Right renal pelvis (tissue), 4 donors: ENCODE measurements at places on chromosomes 2 and 18.

- DNase-seq = peak; percentile 34
Measured at GRCh38 chr18:13136056-13136903, 82.3 kb upstream of the LDLRAD4 start.

GRCh38 chr18:62683935-62684334 is 31.4 kb upstream of the PHLPP1 start:
- DNase-seq = no peak

DNA sequence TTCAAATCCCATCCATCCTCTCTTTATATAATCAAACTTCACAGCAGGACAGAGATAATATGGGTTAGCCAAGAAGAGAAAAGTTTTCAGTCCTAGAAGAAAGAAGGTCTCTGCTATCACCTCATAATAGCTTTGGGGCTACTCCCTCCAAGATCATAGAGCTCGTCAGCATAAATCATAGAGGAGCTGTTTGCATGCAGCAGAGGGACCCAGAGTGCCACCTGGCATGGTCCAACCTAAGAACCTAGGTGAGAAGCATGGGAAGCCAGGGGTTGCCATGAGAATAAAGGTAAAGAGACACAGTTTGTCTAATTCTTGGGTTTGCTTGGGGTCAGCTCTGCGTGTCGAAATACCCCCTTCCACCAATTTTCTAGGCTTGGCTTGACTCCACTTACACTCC is 87.1 kb upstream of the CYP1B1 start:
- no peak for DNase-seq

DNA sequence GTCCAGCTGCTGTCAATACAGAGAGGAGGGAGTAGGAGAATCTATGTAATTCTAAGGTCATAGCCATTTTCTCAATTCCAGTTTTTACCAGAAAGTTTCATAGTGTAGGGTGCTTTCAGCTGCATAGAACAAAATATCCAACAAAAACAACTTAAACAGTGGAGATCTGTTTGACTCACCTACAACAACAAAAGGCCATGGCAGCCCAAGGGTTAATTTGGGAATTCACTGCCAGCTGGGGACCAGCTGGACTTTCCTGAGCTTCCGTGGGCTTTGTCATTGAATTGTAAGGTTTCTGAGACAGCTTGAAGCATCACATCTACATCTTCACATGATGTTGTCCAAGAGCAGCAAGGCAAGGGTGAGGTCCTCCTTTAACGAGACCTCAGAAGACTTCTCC is 512.7 kb downstream of the IRS1 start:
- no peak for DNase-seq

DNA sequence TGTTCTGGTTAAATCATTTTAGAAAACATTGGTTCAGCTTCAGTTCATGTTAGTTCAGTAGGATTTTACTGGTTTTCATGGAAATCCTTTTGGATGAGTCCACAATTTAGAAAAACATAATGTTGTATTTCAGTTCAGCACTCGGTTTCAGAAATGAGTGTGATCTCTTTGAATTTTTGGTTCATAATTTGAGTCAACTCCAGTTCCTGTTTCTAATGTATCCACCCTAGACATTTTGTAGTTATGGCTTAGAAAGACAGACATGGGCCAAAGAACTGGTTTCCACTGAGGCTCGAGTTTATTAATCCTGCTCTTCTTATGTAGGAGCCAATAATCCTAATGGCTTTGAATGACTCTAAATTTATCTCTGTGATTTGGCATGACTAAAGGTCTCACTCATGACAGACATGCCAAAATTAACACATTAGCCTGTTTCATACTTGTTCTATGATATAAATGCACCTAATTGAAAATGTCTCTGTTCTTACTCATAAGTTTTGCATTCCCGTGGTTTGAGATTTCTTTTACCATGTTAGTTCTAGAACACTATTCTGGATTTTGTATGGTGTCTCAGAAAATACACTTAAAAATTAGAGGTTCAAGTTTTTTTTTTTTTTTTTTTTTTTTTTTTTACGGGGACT is 82.3 kb upstream of the SPRED2 start:
- no peak for DNase-seq

DNA sequence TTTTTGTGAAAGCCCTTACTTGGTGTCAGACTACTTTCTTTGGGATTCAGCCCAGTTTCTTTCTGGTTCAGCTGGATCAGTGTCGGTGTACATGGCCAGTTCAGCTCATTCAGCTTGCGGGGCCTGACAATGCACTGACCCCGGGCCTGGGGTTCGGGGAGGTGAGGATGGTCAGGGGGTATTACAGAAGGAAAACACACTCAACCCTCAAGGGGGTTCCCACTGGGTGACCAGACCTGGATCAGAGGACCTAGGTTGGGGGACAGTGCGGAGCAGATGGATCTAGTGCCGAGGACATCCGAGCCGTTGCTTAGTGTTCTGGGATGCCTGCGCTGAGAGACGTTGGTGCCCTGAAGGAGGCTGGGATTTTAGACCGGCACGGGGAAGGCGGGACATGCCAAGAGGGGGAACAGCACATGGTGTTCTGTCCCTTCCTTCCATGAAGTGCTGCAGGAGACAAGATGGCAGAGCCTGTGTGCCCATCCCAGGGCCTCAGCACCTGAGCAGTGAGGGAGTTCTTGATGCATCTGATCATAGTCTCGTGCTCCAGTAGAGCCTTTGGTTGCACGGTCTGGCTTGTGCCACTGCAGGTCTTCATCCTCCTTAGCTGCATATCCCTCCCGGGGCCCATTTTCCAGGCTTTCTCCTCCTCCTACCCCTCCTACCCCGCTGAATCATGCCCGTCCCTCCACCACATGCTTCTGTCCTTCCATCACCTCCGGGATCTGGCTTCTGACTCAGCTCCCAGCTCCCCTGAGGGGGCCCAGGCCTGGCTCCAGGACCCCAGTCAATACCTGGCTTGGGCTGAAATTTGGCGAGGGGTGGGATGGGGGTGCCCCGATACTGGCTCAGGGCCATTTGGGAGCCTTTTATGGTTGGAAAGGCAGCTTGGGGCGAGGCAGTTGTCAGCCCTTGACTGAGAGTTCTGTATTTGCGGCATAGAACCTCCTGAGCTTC is 18.0 kb downstream of the SPEG start:
- no peak for DNase-seq

- no peak for DNase-seq
Measured at GRCh38 chr2:127589358-127589757, 53.9 kb downstream of the MYO7B start.

GRCh38 chr2:28117104-28117596 is 226.6 kb downstream of the BABAM2 start:
- DNase-seq = peak; percentile 36

GRCh38 chr2:31397094-31397493 is 17.4 kb downstream of the XDH start:
- DNase-seq = no peak

DNA sequence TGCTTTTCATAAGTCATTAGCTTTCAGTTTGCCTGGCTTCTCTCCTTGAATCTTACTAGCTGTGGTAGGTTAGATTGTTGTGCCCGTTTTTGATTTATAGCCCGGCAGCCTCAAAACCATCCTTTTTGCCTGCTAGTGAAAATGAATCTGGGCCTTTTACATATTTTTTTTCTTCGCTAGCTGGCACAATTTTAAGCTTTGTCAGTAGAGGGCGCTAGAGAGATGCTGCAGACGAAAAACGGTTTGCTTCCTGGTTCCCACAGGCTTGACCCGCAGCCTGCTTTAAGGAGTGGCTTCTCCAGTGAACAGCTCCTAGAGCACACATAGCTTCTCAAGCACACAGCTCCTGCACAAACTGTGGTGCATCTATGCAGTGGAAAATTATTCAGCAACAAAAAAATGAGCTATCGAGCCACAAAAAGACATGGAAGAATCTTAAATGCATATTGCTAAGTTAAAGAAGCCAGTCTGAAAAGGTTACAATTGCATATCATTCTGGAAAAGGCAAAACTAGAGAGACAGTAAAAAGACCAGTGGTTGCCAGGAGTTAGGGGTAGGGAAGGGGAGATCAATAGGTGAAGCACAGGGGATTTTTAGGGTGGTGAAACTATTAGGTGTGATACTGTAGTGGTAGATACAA is 47.9 kb downstream of the E2F6 start:
- no peak for DNase-seq

GRCh38 chr2:110717734-110718133 is 14.6 kb upstream of the ACOXL start:
- DNase-seq = no peak

DNA sequence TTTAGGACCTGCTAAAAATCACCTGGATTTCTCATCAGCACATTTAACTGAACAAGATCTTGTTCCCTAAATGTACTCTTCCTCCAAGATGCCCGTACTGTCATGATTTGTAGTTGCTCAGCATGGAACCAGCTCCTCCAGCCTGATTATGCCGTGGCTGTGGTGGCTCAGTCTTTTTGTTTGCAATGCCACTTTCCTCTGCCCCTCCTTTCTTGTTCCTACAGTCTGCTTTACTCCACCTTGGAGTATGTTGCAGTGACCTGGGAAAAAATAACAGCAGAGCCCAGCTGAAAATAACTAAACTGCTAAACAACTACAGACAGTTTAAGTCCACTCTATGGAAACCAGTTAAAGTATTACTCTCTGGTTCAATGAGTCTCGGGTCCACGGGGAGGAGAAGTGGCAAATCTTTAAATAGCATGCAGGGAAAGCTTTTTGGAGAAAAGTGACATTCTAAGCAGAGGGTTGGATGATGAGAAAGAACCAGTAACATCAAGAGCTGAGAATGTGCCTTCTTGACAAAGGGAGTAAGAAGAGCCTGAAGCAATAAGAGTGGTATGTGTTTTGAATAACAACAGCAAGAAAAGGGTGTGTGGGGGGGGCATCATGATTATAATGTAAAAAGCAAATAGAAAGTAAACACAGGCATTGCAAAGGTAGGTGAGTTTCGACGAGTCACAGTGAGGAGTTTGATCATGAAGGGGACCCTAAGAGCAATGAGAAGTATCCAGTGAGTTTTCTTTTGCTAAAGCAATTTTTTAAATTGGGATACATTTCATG is 225.7 kb downstream of the TMX3 start:
- DNase-seq = no peak

DNA sequence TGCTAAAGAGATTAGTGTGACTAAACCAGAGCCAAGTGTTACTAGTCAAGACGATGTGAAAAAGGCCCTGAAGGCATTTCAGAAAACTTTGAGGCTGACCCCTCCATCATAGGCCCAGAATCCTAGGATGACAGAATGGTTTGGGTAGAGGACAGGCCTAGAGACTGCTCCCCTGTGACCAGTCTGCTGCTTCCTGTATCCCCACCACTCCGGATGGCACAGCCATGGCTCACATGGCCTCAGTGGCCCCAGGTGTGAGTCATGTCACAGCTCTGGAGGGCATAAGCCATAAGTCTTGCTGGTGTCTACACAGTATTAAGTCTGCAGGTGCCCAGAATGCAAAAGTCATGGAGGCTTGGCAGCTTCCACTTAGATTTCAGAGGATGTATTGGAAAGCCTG is 12.4 kb upstream of the STAT1 start:
- DNase-seq = no peak

DNA sequence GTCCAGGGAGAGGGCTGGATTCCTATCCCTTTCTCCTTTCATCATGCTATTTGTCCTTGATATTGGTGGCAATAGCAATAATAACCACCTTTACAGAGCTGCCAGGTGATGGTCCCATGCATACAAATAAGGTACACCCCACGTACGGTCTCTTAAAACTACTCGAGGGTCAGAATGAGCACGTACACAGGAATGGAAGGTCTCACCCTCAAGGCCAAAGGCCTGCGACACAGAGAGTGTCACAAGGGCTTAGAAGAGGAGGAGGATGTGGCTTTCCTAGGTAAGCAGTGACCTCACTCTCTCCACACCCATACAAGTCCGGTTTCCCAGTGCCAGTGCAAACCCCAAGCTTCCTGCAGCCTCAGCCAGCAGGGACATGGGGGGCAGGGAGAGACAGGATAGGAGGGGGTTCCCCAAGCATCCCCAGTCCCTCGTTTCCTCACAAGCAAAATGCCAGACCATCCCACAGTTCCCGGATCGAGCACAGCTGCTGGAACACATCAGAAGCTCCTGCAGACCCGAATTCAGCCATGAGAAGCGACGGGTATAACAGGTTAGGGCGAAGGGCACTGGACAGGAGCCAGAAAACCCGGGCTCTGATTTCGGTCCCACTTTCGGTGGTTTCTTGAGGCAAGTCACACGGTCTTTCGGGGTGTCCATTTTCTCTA is 49.2 kb downstream of the PLB1 start:
- DNase-seq = no peak

DNA sequence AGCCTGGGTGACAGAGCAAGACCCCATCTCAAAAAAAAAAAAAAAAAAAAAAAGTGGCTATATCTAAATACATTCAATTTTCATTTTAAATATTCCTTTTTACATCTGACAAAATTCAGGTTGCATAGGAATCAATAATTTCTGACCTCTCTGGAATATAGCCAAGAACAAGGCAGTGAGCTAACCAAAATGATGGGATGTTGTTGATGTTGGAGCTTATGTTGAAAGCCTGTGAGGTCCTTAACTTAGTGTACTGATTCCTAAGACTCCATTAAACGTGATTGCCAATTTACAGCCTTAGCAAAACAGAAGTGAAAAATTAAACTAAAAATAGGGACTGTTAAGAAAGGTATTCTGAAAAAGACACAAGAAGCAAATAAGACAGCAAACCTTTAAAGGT is 109.6 kb downstream of the MEP1B start:
- no peak for DNase-seq

GRCh38 chr2:85312404-85312803 is 15.4 kb downstream of the TGOLN2 start:
- no peak for DNase-seq

DNA sequence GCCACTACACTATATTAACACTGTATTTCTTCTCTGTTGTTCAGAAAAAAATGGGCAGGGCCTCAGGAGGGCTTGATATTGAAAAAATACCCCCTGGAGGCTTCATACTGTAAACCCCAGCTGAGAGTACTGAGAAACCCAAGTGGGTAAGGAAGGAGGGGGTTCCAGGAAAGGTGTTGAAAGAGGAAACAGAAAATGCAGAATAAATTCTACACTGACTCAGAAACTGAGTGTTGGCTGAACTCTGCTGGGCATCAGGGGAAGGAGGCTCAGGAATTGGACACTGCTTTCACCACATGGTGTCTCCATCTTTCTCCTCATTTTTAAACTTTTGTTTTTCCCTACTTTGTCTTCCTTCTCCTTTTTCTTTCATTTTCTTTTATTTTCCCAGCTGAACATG is 253.7 kb downstream of the DYM start:
- no peak for DNase-seq

GRCh38 chr2:6237039-6237660 is 545.0 kb downstream of the SOX11 start:
- peak; percentile 64 for DNase-seq

- no peak for DNase-seq
Measured at GRCh38 chr2:120904379-120904778, 168.7 kb downstream of the GLI2 start.

DNA sequence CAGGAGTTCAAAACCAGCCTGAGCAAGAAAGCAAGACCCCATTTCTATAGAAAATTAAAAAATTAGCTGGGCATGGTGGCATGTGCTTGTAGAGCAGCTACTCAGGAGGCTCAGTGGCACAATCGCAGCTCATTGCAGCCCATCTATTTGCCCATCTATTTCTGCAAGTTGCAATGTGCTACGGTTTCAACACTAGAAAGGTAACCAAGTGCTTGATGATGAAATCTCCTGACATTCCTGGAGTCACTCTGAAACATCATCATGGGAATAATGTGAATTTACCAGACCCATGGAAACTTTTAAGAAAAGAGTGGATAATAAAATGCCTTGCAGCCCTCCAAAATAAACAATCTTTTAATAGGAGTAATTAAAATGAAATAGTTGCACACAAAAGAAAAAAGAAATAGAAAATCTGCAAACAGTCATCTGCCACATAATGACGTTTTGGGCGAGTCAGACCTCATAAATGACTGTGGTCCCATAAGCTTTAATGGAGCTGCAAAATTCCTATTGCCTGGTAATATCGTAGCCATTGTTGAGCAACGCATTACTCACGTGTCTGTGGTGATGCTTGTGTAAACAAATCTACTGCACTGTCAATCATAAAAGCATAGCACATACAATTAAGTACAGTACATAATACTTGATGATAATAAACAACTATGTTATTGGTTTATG is 46.6 kb upstream of the AMMECR1L start:
- DNase-seq = peak; percentile 23
